ENCODE measurements at places on chromosomes 3 and 15.
A peak's percentile ranks its signal among the peaks of the same experiment; 100 is the strongest.

DNA sequence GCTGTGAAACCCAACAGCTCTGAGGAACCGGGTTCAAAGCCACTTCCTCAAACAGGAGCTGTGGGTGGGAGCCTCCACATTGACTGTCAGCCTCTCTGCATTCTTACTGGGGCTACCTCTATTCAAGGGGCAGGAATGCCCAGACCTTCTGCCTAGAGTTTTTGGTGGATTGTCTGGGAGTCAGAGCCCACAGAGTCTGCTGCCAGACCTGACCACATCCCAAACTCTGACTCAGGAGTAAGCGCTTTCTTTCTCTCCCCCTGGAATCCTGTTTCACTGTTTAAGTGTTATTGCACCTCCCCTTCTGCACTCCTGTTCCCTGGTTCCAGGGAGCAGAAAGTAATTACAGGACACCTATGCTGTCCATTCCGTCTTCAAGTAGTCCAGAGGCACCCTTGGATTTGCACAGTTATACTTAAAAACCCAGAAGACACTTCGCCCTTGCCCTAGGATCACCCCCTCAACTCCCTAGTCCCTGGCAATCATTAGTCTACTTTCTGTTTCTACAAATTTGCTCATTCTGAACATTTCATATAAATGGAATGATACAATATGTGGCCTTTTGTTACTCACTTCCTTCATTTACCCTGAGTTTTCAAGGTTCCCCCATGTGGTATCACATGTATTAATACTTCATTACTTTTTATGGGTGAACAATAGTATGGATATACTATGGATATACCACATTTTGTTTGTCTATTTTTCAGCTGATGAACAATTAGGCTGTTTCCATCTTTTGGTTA, 37.9 kb upstream of the TJP1 start:
- no peak for DNase-seq

- DNase-seq: no peak
These were observed 75.1 kb downstream of the GRM7 start for GRCh38 chr3:6935970-6936369.

GRCh38 chr15:71756599-71757352, 53.6 kb upstream of the NR2E3 start:
- DNase-seq: no peak

DNA sequence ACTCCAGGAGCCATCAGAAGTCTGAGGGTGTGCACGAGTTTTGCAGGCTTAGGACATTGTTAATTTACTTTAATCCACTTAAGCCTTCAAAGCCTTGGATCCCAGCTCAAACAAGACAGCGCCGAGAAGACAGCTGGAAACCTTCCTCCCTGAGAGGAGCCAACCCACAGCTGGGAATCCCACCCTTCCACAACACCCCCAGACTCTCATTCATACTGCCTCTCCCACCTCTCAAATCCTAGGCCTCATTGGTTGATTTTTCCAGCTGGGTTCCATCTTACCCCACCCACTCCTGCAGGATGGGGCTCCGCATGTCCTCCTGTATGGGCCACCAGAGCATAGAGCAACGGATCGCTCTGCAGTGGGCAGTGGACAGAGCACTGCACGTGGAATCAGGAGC, 80.4 kb downstream of the SEMA5B start:
- DNase-seq: peak; percentile 52

DNA sequence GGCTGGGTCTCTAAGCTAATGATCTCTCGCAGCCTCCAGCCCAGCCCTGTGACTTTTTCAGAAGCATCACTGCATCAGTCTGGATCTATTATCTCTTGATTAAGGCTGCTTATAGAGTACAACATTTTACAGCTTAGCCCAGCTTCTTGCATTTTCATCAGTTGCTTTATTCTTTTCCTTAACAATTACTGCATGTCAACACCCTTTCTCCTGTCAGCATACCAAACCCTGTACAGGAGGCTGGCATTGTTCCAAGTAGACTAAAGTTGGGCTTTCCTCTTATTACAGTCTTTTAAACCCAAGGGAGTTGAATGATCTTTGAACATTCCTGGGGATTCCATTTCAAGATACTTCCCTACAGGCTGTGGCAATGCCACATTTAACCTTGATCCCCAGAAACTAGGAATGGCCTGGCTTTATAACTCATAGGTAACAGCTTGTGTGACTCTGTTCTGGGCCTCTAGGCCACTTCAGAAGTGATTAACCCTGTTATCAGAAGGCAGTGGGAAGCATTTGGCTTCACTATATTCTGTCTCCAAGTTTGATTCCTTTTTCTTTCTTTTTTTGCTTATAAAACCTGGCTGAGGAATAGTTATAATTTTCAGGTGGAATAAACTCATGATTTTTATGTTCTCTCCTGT, 182.9 kb downstream of the KCNMB2 start:
- DNase-seq: no peak

- no peak for DNase-seq
These were observed 34.3 kb downstream of the ZBTB38 start for GRCh38 chr3:141402476-141403171.

DNA sequence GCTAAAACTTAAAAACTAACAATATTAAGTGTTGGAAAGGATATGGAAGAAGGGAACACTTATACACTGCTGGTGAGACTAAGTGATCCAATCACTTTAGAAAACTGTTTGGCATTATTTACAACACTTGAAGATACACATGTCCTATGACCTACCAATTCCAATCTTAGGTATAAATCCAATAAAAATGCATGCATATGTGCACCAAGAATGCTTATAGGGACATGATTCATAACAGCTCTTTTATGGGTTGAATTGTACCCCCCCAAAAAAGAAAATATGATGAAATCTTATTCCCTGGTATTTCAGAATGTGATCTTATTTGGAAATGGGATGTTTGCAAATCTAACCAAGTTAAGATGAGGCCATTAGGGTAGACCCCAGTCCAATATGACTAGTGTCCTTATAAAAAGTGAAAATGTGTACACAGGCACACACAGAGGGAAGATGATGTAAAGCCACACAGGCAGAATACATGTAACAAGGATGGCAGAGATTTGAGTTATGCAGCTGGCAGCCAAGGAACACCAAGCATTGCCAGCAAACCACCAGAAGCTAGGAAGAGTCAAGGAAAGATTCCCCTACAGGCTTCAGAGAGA, 15.3 kb downstream of the CCR8 start:
- no peak for DNase-seq

DNA sequence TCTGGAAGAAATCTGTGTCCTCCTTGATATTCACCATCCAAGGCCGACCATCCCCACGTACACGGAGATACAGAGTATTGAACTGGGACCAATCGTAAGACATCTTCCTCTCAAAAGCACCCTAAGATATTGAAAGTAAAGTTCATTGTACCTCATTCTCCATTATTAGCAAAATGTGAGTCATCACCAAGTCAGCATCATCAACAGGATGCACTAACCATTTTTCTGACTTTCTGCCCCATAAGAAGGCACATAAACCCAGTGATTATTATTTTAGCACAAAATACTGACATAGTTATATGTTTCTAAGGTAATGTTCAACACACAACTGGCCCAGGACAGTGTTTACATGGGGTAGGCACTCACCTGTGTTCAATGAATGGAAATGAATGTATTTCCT, 7.4 kb downstream of the NDUFAF1 start:
- DNase-seq: no peak

- DNase-seq: no peak
These were observed 46.4 kb downstream of the DNASE1L3 start for GRCh38 chr3:58164199-58164879.

DNA sequence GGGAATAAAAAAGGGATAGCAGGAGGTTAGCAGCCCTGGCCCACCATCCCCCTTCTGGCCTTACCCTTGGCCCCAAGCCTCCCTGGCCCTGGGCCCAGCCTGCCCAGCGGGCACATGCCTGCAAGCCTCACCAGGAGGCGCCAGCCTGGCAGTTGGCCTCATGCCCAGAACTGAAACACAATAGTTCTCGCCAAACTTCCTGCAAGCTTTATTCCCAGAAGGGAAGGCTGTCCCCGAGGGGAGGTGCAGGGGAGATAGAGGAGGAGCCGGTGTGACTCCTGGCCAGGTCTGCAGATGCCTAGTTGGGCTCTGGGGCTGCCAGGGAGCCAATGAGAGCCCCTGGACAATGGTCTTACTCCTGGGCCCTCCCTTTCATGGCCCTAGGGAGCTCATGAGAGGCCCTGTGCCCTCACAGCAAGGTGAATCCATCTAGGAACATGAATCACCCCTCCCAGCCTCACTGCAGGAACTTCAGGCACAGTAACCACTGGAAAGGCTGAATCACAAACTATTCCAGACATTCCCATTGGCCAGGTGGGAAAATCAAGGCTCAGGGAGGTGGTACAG, 4.0 kb downstream of the CCDC33 start:
- no peak for DNase-seq

- no peak for DNase-seq
These were observed 34.0 kb downstream of the LYZL4 start for GRCh38 chr3:42376344-42376798.

DNA sequence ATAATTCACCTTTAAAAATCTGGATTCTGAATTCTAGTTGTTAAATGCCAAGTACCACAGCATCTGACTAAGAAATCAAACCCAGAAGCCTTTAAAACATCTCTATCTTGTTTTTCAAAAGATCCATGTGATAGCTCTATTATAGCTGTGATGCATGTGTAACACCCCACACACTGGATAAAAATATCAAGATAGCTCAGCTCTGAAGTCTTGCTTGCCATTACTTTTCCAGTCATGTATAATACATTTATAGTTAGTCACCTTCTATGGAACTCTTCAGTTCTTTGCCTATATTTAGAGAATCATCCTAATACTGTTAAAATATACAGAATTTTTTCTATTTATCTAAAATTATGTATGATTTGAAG, 11.6 kb downstream of the ARPP19 start:
- DNase-seq: no peak

- no peak for DNase-seq
These were observed 160.6 kb downstream of the RPLP1 start for GRCh38 chr15:69613182-69613581.

- DNase-seq: no peak
These were observed 551.5 kb downstream of the FOXP1 start for GRCh38 chr3:71031914-71032521.

- no peak for DNase-seq
These were observed 13.4 kb upstream of the TRAK1 start for GRCh38 chr3:42077785-42078184.

- no peak for DNase-seq
These were observed 4.0 kb upstream of the U2SURP start for GRCh38 chr3:142997330-142997729.

DNA sequence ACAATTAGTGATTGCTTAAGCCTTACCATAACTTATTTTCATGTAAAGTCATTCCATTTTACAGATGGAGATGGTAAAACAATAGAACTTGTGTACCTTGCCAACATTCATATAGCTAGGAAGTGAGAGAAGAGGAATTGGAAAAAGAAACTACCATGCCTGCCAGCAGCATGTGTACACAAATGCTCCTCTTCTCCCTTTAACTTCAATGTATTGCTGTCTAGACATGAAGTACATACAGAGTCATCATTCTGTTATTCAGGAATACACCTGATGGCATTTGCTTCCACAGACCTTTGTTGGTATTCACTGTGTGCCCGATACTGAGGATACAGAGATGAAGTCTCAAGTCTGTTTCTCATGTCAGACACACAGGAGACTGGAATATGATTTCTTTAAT, 7.1 kb upstream of the TMEM207 start:
- no peak for DNase-seq

- DNase-seq: no peak
These were observed 1.1 kb upstream of the GP9 start for GRCh38 chr3:129059311-129059958.

DNA sequence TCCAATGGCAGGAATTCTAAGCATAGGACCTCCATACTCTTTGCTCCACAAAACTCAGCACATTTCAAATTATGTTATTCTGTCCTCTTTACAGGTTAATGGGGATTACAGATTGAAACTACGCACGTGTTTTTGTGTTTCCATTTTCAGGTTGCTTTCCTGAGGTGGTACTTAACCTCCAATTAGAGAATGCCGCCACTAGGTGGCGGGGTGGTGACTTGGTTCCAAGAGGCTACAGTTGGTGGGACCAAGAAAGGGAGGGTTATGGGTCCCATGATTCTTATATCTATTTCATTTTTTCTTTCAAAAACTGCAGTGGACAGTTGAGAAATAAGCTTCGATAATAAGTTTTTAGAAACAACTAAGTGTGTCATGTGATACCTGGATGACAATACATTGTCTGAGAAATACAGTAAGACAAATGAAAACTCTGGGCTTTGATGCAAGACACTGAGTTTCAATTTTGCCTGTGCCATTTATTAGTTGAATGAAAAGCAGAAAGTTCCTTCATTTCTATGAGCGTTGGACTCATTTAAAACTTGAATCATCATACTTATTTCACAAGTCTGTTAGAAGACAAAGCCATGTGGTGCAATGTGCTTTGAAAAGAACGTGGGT, 539.0 kb downstream of the FGF12 start:
- DNase-seq: no peak

DNA sequence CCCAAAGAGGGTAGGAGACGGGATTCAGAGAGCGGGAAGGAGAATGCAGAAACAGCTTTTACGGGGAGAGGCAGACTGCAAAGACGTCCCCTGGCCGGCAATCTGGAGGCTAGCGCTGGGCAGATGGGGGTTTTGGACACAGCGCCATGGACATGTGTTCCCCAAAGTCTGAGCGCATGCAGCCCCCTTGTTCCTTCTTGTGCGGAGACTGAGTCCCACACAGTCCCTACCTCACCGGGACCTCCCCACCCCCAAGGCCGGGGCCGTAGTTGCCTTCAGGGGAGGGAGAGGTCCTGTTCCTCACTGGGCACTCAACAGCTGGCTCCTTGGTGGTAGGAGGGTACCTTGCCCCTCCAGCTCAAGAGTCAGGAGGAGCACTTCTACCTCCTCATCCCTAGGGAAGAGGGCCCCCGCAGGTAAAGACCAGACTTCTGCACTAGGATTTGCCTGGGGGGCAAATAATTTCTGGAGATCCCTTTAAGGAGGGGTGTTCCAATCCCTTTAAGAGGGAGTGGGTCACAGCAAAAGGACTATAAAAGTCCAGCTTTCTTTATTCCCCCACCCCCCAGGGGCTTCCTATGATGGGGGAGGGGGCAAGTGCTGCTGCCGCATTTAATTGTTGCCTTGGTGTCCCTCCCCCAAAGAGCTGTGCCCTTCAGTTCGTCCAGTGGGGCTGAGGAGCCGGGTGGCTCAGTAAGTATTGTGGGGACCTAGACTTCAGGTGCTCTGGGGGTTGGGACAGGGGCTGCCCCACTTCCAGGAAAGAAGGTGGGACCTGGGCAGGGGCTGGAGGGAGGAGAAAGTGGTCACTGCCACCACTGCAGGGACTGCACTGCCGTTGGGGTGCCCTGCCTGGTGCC, 3.6 kb upstream of the BAHD1 start:
- no peak for DNase-seq

DNA sequence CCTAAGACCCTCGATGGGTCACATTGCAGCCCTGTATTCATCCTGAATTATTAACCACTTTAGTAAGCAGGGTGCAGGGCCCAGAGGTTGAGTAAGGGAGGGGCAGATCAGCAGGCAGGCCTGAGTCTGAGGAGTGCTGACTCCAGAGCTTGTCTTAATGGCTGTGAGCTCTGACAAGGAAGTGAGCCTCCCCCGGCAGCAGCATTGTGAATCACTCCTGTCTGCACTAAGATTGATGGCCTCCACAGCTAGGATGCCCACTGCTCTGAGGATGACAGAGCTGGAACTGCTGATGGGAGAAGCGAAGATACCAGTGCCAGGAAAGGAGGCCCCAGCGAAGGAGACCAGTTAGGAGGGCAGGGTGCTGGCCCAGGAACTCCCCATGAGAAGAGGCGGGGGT, 46.5 kb upstream of the CCDC174 start:
- no peak for DNase-seq

GRCh38 chr3:115549071-115549470, 74.2 kb upstream of the GAP43 start:
- DNase-seq: no peak

- no peak for DNase-seq
These were observed 24.9 kb upstream of the WNT5A start for GRCh38 chr3:55511895-55512570.
